ENCODE measurements at places on chromosomes 2 and 18.
A peak's percentile ranks its signal among the peaks of the same experiment; 100 is the strongest.

GRCh38 chr2:231687133-231687852 is 21.0 kb upstream of the PTMA start:
- DNase-seq = no peak

- DNase-seq = peak; percentile 46
Measured at GRCh38 chr2:173441222-173441621, 86.5 kb downstream of the CDCA7 start.

DNA sequence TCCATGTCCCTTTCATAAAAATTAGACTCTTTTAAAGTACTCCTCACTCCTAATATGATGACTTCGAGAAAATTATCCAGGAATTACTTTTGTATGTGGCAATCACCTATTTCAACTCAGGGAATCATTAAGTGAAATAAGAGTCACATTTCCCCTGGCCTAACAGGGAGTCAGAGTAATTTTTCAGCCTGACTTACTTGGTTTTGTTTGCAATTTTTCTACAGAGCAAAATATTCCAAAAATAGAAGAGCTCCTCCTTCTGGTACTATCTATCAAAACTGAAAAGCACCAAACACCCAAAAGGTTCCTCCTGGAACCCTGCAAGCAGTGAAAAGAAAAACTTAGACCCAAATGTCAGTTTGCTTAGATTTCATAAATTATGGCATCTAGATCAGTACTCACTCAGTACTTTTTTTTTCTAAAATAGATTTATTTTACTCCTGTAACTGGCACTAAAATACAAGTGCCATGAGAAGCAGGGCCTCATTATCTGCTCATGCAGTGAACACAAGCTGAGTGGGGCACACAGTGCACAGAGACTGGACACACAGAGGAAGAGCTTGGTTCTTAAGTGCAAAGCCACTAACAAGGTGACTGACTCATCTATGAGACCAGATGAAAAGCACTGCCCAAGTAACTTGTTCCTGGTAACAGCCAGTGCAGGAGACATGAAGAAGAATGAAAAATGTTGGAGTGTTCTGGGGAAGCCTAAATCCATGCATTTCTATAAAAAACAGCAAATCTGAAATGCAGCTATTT is 28.7 kb downstream of the ACAA2 start:
- no peak for DNase-seq

GRCh38 chr18:3395466-3395865 is 54.5 kb upstream of the TGIF1 start:
- no peak for DNase-seq

DNA sequence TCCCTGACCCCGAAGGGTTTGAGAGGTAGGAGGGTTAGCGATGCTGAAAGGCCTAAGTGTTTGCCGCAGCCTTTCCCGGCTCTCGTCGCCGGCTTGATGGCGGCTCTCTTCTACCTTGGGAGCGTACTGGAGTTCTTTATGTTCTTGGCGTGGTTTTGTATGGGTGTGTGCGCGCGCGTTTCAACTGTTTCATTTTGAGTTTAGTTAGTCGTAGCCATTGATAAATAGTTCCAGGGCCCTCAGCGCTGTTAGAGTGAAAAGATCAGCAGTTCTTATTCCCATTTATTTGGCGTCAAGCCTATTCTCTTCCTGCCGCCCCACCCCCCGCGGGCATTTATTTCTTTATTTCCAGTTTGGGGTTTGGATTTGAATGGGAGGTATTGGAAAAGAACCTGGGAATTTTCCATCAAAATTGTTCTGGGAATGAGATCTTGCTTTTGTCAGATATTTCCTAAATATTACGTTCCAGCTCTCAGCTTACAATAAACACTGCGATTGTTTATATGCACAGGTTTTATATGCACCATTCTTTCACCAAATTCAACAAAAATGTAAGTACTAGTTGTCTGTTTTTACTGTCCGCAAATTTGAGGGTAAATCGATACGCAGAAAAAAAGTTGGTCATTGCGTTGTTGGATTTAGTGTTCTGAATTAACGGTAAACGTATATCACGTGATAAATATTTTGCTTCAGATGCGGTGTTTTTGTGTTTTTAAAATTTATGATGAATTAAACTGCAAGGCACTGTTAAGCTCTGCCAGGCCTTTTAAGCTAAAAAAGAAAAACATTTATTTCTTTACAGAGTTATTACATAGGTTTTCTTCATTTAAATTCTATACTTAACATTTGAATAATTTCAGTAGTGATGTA is 954 bp downstream of the CCNT2 start:
- DNase-seq = no peak

GRCh38 chr2:224268441-224268840 is 133.5 kb downstream of the FAM124B start:
- peak; percentile 64 for DNase-seq
